ENCODE measurements at places on chromosomes 5 and 9.

DNA sequence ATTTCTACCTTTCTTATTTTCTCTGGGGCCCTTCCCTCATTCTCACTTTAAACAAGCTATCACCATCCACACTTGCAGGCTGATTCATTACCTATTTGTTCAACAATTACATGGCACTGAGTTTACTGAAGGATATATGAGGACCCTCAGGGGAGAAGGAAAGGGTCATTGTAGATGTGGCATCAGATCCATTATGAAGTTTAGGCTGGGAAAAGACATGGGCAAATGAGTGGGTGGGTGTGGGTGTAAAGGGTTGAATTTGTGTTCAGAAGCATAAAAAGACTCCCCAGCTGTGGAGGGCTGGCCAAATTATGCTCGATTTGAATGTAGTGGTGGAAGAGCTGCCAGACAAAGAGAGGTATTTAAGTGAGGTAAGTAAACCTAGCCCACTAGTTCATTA lies 55.9 kb upstream of the MTAP start:
- DNase-seq: no peak

GRCh38 chr5:45195026-45195425 lies 386.3 kb downstream of the MRPS30 start:
- no peak for DNase-seq

- DNase-seq: peak; percentile 34
Observed at GRCh38 chr5:9207817-9208418, 338.0 kb downstream of the SEMA5A start.

DNA sequence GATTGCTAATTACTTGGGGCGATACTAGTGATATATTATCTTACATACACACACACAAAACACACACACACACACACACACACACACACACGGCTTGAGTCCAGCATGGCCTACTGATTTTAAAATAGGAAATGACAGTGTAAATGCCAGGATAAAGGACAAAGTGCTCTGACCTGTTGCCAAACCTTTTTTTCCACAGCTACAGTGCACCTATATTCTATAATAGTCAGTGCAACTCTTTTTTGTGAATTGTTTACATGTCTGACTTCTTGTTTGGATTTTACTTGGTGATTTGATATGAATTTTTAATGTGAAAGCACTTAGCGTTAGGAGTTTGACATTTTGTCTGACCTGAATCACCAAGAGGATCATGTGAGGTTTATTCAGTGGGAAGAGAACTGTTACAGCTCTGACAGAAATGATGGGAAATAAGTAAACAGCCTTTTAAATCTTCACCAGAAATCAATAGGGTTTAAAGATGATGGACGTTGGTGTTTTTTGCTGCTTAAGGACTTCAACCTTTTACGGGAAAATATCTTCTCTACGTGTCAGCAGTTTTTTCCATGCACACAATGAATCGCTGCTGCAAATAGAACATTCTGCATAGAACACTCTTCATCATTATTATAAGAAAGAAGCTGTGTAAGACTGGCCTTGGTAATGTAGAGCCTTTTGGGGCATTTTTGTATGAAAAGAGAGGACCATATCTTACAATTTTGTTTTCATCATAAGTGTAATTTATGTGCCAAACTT lies 218.5 kb downstream of the RANBP17 start:
- DNase-seq: no peak

DNA sequence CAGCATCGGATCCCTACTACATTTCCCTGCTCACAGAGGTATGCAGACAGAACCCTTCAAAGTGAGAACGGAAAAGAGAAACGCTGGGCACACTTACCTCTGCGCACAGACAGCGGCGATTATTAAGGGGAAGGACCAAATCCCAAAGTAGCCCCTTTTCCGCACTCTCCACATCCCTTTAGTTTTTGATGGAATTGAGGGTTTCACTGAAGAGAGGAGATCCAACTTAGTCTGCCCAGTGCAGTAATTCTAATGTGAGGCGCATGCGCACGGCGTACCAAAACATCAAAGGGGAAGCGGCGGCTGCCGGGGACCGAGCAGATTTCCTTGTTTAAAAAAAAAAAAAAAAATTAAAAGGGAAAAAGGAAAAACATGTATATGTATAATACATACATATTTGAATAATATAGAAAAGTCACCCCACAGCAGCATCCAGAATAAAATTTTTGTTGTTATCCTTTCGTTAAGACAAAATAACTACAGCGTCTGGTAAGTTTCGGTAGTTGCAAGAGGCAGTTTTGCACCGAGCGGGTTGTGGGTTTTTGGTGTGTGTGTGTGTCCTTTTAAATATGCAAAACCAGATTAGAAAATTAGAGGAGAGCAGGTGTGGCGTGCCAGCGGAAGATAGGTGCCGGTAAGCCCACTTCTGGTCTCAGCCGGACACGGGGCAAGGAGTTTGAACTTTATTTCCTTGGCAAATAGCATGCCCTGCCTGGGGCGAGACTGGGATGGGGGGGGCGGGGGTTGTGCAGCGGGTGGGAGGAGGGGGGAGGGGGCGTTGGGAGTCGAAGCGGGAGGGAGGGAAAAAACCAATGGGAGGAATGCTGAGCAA lies at the start of gene GABRB2:
TSS of gene GABRB2 (minus strand) at position 256 of the 832 bp plus-strand sequence. CDS start at position 174, 82 bp downstream.
- peak; percentile 64 for DNase-seq

DNA sequence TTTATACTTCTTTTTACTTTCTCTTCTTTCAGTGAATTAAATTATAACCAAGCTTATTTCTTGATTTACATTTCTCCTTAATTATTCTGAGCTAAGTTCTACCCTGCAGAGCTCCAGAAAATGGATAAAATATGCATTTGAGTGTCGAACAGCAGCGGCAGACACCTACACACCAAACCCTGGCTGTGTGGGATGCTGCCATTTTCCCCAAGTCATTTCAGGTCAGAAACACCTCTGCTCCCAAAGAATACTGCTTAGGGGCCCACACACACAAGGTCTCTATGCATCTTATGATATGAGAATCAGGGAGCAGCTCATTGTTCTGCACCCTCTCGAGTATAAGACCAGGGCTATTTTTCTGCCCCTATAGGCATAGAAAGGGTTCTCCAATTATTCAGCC lies 122.3 kb downstream of the CMYA5 start:
- DNase-seq: no peak

DNA sequence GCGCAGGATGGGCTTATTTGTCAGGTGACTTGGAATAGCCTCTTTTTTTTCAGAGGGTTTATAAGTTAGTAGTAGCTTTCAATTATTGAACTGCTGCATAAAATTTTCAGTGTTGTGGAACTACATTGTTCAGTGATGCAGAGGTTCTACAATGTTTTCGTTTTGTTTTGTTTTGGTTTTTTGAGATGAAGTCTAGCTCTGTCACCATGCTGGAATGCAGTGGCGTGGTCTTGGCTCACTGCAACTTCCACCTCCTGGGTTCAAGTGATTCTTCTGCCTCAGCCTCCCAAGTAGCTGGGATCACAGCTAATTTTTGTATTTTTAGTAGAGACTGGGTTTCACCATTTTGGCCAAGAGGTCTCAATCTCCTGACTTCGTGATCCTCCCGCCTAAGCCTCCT lies 22.0 kb downstream of the NUP188 start:
- DNase-seq: no peak

- no peak for DNase-seq
Observed at GRCh38 chr5:149775785-149776184, 45.7 kb downstream of the PPARGC1B start.

DNA sequence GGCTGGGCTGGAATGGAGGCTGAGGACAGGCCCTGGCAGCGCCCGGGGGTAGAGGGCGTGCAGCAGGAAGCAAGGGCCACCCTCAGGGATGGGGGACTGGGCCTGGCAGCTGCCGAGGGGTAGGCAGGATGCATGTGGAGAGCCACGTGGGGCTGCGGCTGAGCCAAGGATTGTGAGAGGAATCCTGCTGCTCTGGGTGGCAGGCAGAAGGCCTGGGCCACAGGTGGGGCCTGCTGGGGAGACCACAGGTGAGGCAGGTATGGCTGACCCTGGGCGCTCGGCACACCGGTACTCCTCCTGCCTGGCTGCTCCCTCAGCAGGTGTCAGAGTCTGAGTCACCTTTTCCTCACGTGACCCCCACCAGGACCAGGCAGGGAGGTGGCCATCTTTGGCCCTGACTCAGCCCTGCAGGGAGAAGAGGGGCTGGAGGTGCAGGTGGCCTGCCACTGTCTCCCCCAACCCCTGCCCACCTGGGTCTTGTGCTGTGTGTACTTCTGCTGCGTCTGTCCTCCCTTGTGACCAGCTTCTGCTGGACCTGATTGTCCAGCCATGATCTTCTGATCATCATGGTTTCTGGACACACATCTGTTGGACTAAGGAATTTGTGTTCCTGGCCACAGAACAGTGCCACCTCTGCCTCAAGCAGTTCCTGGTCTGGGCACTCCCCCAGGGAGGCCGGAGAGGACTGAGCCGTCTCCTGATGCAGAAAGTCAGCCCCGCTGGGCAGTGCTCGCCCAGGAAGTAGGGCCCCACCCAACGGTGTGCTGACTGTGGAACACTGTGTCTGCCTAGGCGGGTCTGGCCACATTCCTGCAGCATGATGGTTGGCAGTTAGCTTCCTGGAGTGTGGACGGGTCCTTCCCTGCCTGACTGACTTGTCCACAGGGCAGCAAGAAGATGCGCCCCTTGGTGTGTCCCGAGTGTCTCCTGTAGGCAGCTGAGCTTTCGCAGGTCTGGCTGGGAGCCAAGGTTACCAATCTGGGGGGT lies 6.4 kb downstream of the ARRDC1 start:
- DNase-seq: no peak

DNA sequence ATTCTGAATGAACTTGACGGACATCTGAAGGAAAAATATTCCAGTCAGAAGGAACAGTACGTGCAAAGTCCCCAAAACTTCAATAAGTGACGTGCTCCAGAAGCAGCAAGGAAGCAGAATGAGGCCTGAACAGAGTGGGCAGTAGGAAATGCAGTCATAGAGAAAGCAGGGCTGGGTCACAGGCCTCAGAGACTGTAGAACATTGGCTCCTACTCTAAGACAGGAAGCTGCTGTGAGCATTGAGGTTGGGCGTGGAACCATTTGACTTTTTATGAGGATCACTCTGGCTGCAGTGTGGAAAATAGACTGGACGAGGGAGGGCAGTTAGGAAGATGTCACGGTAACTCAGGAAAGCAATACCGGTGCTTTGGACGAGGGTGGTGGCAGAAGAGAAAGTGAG lies 64.0 kb downstream of the DOCK8 start:
- DNase-seq: no peak

- DNase-seq: peak; percentile 8
Observed at GRCh38 chr5:150560401-150561191, 52.7 kb downstream of the NDST1 start.

DNA sequence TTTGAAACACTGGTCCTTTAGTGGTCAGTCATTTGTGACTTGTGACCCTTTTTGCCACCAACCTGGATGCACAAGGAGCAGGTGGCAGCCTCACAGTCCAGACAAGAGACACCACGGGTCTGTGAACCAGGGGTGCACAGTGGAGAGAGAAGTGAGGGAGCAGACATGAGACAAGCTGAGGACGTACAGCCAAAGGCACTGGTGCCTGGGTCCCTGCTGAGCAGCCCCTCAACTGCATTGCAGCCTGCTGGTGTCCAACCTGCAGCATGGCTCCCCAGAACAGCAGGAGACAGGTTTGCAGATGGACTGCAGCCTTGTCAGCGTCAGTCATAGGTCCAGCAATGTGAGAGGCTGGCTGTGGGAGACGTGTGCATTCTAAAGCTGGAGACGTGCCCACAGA lies 124.2 kb upstream of the FSTL4 start:
- DNase-seq: no peak

DNA sequence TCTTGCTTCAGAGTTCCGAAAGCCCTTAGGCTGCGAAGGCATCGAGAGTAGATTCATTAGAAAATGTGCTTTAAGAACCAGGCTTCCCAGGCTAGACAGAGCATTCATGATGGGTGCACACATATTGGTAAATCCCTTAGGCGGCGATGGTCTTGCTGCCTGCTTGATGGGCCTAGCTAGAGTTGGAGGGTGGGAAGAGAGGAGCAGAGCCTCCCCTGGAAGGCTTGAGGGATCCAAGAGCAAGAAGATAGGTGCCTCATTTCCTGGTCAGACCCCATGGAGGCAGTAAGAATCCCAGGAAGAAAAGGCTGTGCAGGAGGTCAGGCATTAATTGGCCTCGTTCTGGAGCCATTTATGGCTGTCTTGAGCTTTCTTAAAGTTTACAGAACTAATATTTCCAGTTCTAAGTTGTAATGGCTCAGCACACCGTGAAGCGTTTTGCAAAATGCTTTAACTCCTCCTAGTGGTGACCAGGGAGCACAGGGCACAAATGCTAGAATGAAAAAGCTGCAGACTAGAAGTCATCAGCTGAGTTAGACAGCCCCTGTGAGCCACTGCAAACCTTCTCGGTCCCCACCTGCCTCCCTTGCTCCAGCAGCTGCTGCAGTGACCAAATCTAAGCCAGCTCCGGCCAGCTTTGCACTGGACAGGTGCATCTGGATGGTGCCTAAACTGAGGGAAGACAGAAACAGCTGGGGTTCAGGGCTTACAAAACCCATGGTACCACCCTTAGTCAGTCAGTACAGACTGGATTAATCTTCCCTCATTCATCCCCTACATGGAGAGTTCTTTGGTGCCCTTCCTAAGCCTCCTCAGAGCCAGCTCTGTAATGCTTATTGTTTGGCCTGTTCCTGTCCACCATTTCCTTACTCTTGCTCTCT lies 14.7 kb downstream of the SLC45A2 start:
- DNase-seq: peak; percentile 42

GRCh38 chr5:160312960-160313727 lies 780 bp upstream of the CCNJL start:
- DNase-seq: no peak

- no peak for DNase-seq
Observed at GRCh38 chr5:176371621-176372539, 6.6 kb downstream of the ARL10 start.

- no peak for DNase-seq
Observed at GRCh38 chr9:70947511-70947910, 173.9 kb downstream of the TRPM3 start.

DNA sequence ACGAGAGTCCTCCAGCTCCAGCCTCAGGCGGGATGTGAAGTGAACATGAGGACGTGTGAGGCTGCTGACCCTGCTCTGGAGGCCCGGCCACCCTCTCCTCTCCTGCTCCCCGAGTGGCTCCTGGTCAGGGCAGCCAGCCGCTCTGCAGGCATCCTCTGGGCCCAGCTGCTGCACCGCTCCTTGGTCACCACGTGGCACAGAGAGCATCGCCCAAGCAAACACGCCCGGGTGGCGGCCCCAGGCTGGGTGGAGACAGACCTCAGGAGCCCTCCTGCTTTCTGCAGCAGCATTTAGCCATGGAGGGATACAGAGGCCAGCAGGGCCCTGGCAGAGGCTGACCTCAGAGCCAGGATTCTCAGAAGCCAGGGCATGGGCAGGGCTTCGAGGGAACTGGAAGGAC lies 69.7 kb upstream of the SARDH start:
- no peak for DNase-seq

DNA sequence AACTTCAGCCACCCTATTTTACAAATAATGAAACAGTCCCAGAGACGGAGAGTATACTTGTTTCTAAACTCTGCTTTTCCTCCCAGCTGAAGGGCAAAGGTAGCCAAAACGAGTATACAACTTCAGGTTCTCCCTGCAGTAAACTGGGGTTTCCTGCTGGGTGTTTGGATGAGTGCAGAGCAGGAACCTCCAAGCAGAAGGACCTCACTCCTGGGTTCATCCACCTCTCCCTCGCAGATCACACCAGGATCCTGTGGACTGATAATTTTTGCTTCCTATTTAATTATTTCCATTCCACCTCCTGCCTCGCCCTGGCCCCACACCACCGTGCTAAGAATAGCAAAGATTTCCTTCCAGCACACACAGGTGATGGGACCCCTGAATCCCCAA lies 2.0 kb upstream of the FOXB2 start:
- DNase-seq: no peak

- DNase-seq: no peak
Observed at GRCh38 chr5:171272996-171273970, 35.8 kb upstream of the TLX3 start.

GRCh38 chr9:95029288-95029687 lies 288.2 kb downstream of the FANCC start:
- no peak for DNase-seq

Data from NCI-H446 treated with DMSO at 0.1 percent for 48 hours (cell line).